ENCODE measurements at places on chromosomes 6 and 20. TPM values are rescaled to one million over a fixed set of nuclear protein-coding genes. Genes with fewer than 3 reads are reported as not detected.

The CTAGE9 gene
- not detected for total RNA-seq

The HLA-DQB1 gene
- not detected for total RNA-seq

The HIVEP1 gene
- total RNA-seq = 6.7 TPM

The SMLR1 gene
- total RNA-seq = not detected

The RSPH9 gene
- not detected for total RNA-seq

The C20orf204 gene
- 0.47 TPM for total RNA-seq

The PRSS35 gene
- total RNA-seq = 1.3 TPM

The ERGIC3 gene
- 169 TPM for total RNA-seq

The TMEM170B gene
- total RNA-seq = 8.5 TPM

The PCSK2 gene
- total RNA-seq = not detected

The SMPDL3A gene
- 13.6 TPM for total RNA-seq

The OR2H2 gene
- not detected for total RNA-seq

DNA sequence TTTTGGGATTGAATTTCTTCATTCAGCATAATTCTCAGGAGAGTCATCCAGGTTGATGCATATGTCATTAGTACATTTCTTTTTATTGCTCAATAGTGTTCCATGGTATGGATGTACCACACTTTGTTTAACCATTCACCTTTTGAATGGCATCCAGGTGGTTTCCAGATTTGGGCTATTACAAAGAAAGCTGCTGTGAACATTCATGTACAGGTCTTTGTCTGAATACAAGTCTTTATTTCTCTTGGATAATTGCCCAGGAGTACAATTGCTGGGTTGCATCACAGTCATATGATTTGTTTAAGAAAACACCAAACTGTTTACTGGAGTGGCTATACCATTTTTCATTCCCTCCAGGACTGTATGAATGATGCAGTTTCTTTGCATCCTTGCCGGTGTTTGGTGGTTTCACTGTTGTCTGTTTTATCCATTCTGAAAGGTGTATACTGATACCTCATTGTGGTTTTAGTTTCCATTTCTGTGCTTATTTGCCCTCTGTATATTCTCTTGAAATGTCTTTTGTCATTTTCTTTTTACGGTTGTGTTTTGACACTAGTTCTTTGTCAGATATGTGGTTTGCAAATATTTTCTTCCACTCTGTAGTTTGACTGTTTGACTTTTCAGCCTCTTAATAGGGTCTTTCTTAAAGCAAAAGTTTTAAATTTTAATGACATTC, 8.8 kb downstream of the CDKAL1 start:
- DNase-seq = no peak

GRCh38 chr20:18030020-18030419, 27.7 kb downstream of the OVOL2 start:
- DNase-seq = no peak

DNA sequence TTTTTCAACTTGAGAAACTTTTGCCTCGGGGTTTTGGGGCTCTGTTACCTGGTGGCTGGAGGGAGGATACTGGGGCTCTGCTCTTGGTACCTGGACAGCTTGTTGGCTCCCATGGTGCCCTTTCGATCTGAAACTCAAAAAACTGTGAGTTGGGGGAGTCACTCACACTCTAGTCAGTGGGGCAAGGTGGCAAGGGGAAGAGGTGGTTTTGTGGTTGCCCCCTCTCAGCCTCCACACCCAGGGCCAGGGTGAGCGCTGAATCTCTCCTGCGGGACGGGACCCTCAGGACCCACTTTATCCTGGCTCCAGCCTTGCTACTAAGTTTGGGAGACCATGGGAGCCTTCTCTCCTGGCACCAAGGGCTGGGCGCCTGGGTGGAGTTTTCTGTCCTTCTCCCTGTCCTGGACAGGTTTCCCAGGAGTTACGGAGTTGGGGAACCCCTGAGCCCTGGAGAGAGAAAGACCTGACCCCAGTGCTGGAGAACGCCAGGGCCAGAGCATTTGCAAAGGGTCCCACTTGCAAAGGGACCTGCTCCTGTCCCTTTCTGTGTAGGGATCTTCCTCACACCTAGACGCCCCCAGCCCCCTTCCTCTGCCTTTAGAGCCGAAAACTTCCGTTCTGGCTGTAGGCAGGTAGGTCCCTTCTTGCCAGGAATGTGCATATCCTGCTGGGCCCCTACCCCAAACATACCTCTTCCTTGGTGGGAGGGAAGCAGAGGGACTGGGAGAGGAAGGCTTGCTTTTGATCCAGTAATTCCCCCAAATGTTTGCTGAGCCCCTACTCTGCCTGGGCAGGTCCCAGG, 2.9 kb downstream of the FOXP4 start:
- no peak for DNase-seq

DNA sequence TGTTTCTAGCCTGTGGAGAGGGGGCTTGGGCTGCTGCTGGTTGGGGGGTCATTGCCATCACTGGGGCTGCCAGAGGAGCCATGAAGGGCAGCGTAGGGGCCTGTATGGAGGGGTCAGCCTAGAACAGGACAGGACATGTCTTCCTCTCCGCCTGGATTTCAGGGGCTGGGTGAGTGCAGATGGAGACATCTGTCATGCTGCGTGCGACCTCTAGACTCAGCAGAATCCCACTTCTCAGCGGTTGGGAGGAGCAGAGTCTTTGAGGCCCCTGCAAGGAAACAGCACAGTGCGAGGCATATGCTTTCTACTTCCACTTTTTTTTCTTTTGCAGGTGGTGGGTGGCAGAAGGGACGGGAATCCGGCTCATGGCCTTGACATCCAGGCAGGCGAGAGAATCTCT, 67.9 kb downstream of the EZR start:
- no peak for DNase-seq

DNA sequence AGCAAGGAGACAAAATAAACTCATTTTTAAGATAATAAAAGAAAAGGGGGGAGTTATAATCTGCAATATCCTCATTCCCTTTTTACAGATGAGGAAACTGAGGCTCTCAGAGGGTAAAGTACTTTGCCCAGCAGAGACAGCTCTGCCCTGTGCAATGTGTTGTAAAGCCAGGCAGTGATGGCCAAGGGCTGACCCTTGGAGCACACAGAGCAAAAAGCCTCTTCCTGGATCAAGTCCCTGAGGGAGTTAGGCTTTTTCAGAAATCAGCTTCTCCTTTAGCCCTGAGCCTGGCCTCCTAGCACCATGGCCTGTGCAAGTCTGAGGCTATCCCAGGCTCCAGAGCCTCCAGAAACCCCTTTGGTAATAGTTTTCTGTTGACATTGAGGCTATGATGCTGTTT, 234.8 kb downstream of the PHACTR1 start:
- no peak for DNase-seq

DNA sequence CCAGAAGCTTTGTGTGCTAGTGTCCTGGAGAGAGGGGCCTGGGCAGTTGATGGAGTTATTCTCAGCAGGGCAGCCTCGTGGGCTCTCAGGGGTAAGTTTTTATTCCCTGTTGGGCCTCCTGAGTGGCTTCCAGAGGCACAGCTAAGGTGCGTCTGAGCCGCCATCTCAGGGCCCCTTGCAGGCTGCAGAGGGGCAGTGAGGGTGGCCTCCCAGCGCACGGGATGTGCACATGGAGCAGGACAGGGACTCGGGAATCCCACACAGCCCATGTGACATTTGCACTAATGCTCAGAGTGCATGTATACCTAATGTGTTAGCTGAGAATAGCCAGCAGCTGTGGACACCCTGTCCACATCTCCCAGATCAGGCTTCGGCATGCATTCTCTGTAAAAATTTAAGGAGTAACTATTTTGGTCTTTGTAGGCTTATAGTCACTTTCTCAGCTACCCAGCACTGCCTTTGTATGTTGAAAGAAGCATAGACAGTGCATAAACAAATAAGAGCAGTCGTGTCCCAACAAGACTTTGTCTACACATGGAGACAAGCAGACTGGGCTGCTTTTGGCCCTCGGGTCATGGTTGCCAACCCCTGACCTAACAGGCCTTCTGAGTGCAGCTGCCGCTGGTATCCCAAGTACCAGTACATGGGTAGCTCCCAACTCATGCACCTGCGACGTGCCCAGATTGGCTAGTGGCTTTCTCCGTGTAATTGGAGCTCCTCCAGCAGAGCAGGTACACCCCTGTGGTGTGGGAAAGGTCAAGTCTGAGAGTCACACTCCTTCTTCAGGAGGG, 18.6 kb upstream of the CST9L start:
- no peak for DNase-seq

DNA sequence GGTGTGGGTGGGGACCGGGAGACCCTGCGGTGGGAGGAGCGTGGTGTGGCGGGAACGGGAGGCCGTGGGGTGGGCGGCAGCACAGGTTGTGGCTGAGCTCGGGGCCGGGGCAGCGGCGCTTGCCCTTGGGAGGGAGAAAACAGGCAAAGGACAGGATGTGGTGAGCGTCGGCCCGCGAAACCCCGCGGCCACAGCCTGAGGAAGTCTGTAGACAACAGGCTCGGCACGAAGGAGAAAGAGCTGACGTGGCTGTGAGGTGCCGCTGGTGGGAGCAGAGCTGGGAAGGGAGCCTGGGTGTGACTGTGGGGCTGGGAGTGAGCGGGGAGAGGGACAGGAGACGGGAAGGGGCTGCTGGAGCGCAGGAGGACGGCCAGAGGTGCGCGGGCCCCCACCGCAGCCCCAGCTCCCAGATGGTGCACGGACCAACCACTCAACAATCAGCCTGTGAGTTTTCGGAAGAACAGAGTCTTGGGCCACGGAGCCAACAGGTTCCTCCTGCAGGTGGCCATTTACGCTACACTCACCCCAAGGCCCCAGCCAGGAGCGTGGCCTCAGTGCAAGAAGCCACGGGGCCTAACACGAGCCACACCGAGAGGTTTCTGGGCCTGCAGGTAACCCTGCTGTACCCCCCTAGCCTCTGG, 202.8 kb downstream of the DLL1 start:
- DNase-seq = no peak

DNA sequence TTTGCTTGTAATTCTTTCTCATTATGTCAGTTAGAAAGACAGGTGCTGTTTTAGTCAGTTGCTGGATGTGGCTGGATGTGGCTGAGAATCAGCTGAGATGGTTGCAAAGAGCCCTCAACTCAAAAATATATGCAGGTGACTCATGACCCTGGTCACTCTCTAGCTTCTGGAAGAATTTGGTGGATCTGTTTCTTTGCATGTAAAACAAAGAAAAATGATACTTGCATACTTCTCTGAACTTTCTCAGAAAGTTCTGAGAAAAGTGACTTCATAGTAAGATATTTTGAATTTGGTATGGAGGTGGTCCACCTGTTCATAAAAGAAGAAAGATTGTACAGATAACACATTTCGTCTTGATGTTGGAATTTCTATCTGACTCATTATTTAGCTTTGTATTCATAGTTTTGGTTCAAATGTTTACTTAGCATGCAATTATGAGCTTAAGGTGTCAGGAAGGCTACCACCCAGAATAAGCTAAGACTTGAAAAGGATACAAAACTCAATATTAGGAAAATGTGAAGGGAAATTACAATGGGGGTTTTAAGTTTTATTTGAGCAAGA, 163.2 kb upstream of the OLIG3 start:
- peak; percentile 57 for DNase-seq

DNA sequence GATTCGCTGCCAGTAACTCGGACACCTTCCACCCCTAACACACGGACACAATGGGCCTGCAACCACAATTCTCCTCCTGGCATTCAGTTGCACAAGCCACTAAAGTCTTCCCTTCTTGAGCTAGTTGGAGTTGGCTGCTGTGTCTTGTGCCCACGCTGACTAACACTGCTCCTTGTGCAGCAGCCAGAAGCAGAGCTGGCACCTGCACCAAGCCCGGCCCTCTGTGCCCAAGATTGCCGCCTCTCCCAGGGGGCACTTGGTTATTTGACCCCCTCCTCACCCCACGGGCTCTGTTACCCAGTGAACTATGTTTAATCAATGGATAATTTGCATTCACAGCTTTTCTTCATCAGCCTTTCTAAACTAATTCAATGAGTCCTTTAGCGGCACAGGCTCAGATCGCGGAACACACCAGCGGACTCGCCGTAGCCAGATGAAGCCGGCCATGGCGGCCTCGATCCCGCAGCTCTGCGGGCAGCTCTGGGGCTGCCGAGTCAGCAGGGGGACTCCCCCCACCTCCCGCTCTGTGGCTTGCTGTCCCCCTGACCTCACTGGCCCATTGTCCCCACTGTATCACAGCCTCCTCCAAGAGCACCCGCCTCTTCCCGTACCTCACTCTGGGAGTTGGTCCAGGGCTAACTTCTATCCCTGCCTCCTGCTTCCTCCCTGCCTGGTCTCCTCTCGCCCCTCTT, 94.8 kb upstream of the AFDN start:
- no peak for DNase-seq

GRCh38 chr6:15491255-15491985, 171.4 kb downstream of the DTNBP1 start:
- DNase-seq = peak; percentile 87

DNA sequence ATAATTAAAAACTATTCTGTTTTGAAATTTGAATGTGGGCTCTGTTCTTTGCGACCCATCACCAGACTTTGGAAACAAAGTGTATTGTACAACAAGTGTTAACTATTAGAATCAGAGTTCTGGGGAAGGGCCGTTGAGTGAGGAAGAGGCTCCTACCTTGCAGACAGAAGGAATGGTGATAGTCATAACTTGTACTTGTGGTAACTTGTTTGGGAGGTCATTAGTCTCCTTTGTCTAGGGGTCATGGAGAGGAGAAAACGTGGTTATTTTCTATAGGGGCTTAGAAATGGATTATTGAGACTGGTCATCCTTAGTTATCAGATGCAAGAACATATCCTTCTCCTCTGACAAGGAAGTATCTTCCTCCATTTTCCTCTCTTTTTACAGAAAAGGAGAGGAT, 174.8 kb downstream of the BMP2 start:
- no peak for DNase-seq

DNA sequence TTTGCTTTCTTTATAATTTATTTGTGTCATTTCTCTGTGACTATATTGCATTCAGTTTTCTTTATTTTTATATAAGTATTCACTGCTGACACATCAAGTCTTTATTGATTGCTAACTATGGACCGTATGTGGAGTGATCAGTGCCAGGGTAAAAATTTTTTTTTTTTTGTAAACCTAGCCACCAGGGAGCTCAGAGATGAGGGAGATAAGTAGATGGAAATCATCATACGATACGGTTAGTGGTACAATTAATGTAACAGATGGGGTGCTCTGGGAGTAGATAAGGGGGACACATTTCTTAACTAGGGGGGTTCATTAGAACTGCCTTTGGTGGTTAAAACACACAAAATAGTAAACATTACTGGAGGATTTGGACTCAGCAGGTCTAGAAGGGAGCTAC, 68.3 kb downstream of the AFDN start:
- no peak for DNase-seq

GRCh38 chr6:88655586-88655985, 307.8 kb downstream of the RNGTT start:
- DNase-seq = no peak

- no peak for DNase-seq
These were observed 46.9 kb downstream of the JAG1 start for GRCh38 chr20:10626896-10627295.

DNA sequence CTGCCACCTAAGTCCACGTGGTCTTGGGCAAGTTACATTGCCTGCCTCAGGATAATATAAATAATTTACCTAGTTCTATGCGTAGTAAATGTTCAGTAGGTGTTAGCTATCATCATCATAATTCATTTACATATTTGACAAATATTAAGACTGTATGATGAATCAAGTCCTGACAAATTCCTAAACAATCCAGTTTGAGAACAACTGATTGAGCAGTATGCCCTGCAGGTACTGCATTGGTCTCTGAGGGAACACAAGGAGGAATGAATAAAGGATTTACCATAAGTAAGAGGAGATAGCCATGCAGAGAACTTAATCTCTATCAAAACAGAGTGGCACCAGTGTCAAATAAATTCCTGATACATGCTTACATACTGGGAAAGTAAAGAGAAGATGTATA, 70.4 kb downstream of the SAMD5 start:
- DNase-seq = no peak
